ENCODE measurements at places on chromosomes 2 and 18. TPM values are rescaled to one million over a fixed set of nuclear protein-coding genes. Genes with fewer than 3 reads are reported as not detected.

ANKRD30B gene
- total RNA-seq, result not detected

- DNase-seq, result no peak
These were observed 69.7 kb downstream of the PRPF40A start for GRCh38 chr2:152647552-152647951.

GRCh38 chr2:236535024-236535423 lies 34.6 kb upstream of the ACKR3 start:
- no peak for DNase-seq

GRCh38 chr2:134441153-134441863 lies 187.4 kb downstream of the MGAT5 start:
- peak; percentile 43 for DNase-seq

- no peak for DNase-seq
These were observed 760 bp upstream of the STON1 start for GRCh38 chr2:48529194-48529593.

PLEK gene
- 79.9 TPM for total RNA-seq

- no peak for DNase-seq
These were observed 253.9 kb upstream of the VWC2L start for GRCh38 chr2:214156971-214157370.

- no peak for DNase-seq
These were observed 56.1 kb upstream of the SOS1 start for GRCh38 chr2:39176997-39177396.

DCDC2C gene
- total RNA-seq, result not detected

- peak; percentile 69 for DNase-seq
These were observed 208.4 kb downstream of the HDAC4 start for GRCh38 chr2:239192456-239192855.

DNA sequence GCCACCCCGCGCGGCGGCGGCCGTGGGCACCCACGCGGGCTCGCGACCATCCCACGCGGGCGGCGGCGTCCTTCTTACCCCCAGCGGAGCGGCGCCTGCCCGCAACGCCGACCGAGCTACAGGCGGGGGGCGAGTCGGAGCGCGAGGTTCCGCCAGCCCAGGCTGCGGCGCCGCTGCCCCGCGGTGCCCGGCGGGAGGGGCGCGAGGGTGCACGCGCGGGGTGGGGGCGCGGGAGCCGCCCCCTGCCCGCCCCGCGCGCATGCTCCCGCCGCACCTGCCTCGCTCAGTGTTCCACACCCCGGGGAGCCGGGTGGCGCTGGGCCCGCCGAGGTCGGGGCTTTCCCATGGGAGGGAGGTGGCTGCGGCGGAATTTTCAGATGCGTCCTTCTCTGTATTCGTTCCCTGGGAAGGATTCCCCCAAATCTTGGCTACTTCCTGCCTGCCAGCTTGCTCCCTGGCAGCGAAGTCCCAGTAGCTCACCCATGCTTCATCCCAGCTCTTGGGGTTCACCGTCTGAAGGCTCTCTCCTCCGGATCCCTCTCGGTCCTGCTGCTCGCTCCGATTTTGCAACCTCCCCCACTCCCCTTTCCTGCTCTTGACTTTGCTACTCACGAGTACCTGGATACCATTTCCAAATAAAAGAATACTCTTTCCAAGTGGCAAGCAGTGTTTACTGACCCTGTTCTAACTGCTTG lies at the start of gene L3MBTL4:
Gene L3MBTL4 (minus strand): TSS at position 189 of the 695 bp plus-strand sequence. CDS start 103,286 bp downstream, outside the sequence.
- peak; percentile 89 for DNase-seq

- DNase-seq, result no peak
These were observed 125.8 kb downstream of the LYPD6B start for GRCh38 chr2:149164296-149164695.

- DNase-seq, result no peak
These were observed 15.9 kb upstream of the IGFBP2 start for GRCh38 chr2:216617159-216617815.

Measured in spleen (tissue), 13 donors.